NCI-H1930 (cell line): ENCODE measurements at places on chromosomes 5 and 9.

DNA sequence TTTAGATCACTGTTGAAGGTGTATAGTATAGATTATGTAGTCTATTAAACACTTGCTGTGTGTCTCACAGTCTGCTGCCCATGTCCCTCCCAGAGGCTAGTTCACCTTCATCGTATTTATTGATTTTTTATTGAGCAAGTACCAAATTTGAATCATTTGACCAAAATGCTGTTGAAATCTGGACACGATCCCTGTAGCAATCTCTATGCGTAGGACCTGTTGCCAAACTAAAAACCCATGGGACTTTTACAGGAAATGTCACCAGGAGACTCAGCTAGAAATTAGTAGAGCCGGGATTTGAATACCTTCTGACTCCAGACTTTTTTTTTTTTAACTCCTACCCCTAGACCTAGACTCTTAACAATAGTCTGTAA is 17.5 kb downstream of the SLC31A1 start:
- no peak for DNase-seq

DNA sequence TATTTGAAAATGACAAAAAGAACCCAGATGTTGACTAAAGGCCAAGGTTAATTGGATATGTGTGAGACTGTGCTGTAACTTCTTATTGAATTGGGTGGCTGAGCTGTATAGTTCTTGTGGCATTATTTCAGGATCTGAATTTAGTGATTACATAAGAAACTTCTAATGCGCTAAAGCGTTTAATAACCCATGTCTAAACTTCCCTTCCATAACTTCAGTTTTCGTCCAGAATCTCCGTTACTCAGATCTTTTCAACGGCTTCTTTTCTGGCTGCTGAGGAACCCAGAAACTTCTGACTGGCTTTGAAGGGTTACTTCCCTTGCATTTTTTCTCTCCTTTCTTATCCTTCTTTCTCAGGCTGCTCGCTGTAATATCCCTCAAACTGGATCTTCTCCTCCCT is 28.1 kb upstream of the C9orf72 start:
- no peak for DNase-seq

DNA sequence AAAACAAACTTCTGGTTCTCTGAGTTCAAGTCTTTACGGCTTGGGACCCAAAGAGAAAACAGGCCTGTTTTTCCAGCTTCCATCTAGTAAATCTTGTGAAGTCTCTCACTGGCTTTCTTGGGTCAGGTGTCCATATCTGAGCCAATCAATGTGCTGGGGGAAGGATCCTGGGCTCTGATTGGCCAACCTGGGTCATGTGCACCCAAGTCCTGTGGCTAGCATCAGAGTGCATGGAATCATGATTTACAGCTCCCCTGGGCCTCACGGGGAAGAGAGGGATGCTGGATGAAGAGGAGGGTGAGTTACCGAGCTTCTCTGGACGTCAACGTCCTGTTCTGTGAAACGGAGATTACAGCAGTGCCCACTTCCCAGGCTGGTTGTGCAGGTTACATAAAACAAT is 19.4 kb downstream of the CXCL14 start:
- DNase-seq, result no peak

- no peak for DNase-seq
Observed at GRCh38 chr9:90953200-90953599, 151.6 kb downstream of the SYK start.

DNA sequence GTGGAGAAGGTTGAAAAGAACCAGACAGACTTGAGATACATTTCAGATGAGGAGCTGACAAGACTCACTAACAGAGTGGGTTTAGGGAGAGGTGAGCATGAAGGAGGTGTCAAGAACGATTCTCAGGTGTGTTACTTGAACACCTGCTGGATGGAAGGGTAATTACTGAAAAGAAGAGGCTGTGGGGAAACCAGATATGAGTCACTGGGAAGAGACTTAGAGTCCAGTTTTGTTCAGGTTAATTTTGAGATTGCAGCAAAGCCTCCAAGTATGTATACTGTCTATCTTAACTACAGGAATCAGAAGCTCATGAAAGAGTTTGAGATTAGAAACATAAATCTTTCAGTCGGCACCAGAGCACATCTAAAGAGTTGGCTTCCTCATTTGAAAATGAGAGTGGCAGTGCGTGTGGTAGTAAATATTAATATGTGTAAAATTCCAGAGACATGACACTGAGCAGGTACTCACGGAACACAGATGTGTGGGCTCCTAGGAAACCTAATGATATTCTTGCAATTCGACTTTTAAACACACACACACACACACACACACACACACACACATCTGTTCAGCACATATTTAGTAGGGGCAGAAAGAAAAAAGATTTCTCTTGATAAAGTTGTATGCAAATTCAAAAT is 197.1 kb downstream of the CDH18 start:
- no peak for DNase-seq

- DNase-seq, result no peak
Observed at GRCh38 chr5:41281215-41281810, 68.0 kb upstream of the C6 start.

DNA sequence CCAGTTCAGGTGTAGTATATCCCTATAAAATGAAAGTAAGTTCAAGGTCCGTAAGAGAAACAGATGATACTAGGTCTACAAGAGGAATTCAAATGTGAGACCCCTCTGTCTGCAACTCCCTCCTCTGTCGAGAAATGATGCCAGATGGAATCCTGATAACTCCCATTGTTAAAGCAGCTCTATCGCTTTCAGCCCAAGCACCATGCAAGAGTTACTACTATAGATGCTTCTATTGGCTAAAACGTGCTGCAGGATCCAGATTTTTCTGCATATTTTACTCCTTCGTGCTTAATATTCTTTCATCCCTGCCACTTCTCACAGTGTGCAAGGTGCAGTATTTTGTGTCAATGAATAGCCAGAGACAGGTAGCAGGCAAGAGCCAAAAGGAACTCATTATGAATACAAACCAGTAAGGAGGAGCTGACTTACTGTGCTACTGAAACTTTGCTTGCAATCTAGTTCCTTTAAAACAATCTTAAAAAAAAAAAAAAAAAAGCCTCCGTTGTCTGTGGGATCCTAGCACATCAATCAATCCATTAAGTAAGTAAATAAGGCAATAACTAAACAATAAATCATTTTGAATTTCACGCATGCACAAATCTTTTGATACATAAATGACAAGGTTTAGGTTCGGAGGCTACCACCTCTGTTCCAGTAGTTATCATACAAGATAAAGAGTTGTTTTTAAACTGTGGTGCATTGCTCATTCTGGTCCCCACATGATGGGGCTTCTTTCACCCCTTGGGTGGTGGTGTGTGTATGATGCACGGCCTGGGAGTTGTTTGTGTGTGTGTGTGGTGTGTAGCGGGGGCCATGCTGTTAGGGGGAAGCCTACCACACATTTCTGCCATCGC is 151.1 kb upstream of the MPDZ start:
- no peak for DNase-seq

DNA sequence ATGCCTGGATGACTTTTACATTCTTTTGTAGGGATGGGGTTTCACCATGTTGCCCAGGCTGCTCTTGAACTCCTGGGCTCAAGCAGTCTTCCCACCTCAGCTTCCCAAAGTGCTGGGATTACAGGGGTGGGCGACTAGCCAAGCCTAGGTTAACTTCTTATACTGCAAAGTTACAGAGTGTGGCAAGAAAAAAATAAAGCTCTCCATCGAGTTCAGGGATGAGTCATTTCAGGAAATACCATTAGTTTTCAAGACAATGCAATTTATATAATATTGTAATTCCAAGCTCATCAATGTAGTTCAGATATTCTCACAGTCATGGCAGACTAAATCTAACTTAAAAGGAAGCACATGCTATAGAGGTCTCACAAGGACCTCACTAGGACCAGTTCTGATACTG is 11.5 kb upstream of the ABO start:
- DNase-seq, result no peak

GRCh38 chr9:134217431-134218210 is 53.3 kb upstream of the RNU6ATAC start:
- no peak for DNase-seq

DNA sequence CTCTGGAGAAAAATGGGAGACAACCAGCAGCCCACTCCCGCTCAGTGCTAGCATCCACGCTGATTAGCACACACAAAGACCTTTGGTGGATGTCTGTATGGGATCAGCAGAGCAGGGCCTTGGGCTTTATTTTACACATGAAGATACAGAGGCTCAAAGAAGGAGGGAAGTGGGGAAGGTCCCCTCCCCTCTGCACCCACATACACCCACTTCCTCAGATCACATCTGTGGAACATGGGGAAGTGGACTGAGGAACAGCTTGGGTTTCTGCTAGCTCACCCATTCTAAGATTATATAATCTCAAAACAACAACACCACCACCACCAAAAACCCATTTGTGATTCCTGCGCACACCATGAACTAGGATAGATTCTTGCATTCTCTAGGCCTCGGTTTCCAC is 14.0 kb downstream of the GGTA1 start:
- no peak for DNase-seq

GRCh38 chr5:137136991-137137632 is 362.0 kb downstream of the SPOCK1 start:
- DNase-seq, result no peak
